ENCODE measurements at places on chromosomes 3 and 15.
A peak's percentile ranks its signal among the peaks of the same experiment; 100 is the strongest.

DNA sequence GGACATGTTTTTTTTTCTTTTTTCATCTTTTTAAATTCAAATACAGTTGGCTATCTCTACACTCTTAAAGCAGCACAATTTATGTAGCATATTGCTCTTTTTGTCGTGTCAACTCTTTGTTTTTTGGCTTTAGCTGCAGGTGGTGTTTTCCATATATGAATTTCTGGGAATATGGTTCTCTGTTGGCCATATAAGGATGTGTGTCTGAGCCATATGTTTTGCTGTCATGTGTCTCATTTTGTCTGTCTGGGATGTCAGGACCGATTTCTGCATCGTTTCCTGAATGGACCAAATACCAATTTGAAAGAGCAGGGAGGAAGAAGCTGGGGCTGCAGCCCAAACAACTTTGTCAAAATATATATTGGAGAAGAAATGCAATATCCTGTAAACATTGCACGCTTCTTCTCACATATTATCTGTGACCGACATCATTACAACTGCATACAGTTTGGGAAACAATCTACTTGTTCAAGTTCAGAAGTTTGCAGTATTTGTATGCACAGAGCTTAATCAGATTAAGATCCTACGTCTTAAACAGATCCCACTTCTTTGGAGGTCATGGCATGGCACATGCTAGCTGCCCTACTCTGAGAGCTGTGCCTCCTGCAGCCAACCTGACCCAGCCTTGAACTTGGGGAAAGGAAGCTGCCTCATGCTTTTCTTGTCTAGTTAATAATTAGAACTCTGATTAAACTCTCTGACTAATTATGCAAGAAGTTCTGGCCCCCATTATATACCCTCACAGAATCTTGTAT is 4.0 kb upstream of the SATB1 start:
- DNase-seq = no peak

- no peak for DNase-seq
Measured at GRCh38 chr3:167816953-167817352, 81.4 kb downstream of the SERPINI1 start.

DNA sequence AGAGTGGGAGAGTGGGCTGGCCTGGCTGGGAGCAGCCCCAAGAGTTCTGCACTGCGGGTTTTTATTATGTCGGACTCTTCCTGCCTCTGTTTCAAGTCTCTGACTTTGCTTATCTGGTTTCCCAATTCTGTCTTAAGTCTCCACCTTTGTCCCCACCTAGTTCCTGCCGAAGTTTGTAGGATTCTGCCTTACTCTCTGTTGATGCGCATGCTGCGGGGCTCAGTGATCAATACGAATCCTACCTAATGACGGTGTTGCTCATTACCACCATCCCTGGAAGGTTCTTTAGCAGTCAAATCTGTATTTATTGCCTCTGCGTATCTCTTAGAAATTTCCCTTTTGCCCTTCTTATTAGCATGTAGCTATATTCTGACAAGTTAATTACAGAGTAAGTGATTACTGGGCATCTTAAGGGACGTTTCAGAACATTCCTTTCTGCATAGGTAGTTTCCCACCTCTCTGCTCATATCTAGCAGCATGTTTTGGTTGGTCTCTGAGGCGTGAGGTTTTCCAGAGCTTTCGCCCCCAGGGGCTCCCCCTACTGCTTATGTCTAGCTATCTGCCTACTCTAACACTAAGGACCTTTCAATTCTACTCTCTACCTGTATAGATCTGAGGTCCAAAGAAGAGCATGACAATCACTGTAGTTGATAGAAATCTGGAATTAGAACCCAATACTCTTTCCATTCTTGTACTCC is 236.0 kb upstream of the EIF1B start:
- no peak for DNase-seq

GRCh38 chr3:135456108-135456790 is 509.3 kb upstream of the PPP2R3A start:
- DNase-seq = peak; percentile 81

GRCh38 chr3:154486949-154487348 is 57.0 kb upstream of the GPR149 start:
- no peak for DNase-seq

- no peak for DNase-seq
Measured at GRCh38 chr3:126515066-126515706, 2.4 kb downstream of the UROC1 start.

- no peak for DNase-seq
Measured at GRCh38 chr15:68335251-68335650, 57.7 kb downstream of the FEM1B start.
